K562 (cell line): ENCODE measurements at places on chromosomes 5 and 9. TPM values are rescaled to one million over a fixed set of nuclear protein-coding genes. Genes with fewer than 3 reads are reported as not detected.

DNA sequence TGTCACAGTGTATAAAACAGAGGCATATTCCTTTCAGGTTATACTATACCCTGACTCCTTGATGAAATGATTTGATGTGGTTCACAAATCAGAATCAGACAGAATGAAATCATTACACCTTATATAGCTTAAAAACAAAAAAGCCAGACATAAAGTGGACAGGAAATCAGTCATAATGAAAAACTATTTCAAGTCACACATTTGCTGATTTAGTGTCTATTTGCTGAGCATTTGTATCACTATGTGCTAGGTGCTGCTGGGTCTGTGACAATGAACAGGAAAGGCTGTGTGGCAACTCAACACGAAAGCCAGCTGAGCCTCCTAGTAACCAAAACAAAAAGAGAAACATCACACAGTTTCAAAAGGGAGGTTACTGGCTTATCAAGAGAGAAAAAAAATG lies 194.0 kb downstream of the EFNA5 start:
- DNase-seq: no peak

The TMEM252 gene
- not detected in 2 replicates for polyA plus RNA-seq

GRCh38 chr5:180637962-180638680 lies 11.3 kb downstream of the FLT4 start:
- no peak for DNase-seq

The CER1 gene
- not detected in 2 replicates for polyA plus RNA-seq

The HAPLN1 gene
- polyA plus RNA-seq: not detected in 2 replicates

DNA sequence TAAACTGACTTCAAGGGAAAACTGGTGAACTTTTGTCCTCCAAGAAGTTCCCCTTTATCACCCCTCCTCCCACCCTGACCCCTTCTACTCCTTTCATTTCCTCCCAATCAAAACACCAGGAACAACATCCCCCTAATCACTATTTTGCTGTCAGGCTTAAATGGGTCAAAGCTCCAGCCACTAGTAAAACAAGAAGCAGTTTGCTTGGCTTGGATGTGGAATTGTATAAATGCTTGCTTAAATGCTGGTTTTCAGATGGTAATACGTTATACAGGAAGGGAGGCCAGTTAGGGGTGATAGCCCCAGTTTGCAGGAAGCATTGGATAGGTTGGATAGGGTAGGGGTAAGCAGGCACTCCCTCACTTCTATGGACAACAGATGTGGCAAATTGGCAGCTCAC lies 473.6 kb downstream of the AGTPBP1 start:
- no peak for DNase-seq

The HEXB gene
- 105 and 108 TPM in 2 replicates for polyA plus RNA-seq

GRCh38 chr5:174895360-174895759 lies 171.0 kb downstream of the MSX2 start:
- no peak for DNase-seq

The IARS1 gene
- 147 and 158 TPM in 2 replicates for polyA plus RNA-seq

The KIF20A gene
- 36.8 and 39.6 TPM in 2 replicates for polyA plus RNA-seq

DNA sequence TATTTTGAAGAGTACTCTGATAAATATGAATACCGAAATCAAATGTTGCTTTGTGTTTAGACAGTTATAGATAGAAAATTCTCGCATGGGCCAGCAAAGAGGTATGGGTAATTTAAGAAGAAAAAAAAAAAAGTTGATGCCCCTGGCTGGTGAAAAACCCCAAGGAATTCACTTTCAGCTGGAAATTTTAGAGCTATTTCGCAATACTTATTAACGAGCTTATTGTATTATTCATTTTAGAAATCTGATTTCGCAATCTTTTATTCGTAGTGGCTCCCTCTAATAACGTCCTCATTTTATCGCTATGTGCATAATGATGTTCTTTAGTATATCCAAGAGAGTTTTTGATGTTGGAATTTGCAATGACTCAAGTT lies 18.5 kb upstream of the FER start:
- DNase-seq: no peak

GRCh38 chr5:134070725-134071613 lies 43.5 kb upstream of the TCF7 start:
- no peak for DNase-seq

DNA sequence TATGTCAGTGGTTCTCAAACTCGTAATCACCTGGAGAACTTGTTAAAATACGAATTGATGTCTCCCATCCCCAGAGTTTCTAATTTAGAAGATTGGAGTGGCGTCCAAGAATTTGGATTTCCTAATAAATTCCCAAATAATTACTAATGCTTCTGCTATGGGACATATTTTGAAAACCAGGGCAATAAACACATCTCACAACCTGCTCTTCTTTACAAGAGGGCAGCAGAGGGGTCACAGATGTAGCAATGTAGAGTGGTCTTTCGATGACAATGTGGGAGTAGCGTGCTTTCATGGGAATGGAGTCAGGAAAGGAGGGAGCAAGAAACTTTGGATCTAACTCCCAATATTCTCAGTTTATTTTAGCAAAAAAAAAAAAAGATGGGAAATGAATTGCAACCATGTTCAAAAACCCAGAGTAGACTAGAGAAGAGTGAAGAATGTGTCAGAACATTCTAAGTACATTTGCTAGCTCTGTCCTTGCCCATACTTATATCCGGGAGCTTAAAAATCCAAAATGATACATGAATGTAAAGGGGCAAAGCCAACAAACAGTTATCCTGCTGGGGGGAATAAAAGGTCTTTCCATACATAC lies 33.8 kb upstream of the ALDH1A1 start:
- DNase-seq: no peak

GRCh38 chr5:139488260-139488659 lies 5.7 kb upstream of the STING1 start:
- peak; percentile 7 for DNase-seq

The SYNPO gene
- polyA plus RNA-seq: 0.01 TPM in 1 of 2 replicates, not detected in the other

GRCh38 chr5:127040796-127041520 lies 10.6 kb upstream of the MARCHF3 start:
- DNase-seq: no peak

DNA sequence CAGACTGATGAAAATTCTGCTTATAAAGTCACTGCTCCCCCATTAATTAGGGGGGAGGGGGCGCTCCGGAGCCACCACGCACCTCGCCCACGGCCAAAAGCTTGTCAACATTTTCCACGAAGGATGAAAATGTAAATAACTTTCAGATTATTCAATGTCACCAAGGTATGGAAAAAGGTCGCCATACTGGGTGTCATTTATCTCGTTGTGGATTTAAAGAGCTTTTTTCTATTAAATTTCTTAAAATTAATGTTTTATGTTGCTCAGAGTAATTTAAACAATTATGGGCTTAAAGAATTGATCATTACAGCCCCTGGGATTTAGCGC lies 13.0 kb downstream of the LHX3 start:
- DNase-seq: peak; percentile 56

GRCh38 chr9:136922540-136922939 lies 22.0 kb downstream of the FBXW5 start:
- DNase-seq: no peak

DNA sequence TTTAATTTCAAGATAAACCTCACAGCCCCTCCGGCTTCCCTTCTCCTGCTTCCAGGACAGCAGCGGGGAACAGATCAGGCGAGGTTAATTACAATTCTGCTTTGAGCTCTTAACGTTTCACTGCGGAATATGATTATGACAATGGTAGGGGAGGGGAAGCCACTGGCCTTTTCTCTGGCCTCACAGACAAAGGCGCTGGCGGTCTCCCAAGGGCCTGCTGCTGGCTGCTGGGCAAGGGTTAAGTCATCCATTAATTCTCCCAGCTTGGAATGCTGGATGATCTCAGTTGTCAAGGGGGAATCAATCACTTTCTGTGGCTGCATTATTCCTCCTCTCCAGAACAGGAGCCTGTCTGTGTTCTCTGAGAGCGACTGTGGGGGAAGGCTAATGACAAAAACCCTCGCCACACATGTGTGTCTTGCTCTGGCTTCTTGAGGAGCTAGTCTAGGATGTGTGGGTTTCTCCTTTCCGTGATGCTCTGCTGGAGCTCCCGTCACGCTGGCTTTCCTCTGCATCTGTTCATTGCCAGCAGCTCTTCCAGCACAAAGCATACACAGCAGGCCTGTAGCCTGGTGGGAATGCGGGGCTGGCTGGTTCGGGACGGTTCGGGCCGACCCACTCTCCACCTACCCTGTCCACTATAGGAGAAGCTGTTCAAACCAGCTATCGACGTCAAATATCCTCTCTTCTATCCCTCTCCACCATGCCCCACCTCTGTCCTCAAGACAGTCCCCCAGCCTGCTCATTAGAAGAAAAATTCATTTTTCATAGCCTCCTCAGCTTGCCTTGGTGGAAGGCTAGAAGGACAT lies 82.8 kb downstream of the DCP2 start:
- no peak for DNase-seq

The PNPLA7 gene
- 0.78 and 0.85 TPM in 2 replicates for polyA plus RNA-seq

DNA sequence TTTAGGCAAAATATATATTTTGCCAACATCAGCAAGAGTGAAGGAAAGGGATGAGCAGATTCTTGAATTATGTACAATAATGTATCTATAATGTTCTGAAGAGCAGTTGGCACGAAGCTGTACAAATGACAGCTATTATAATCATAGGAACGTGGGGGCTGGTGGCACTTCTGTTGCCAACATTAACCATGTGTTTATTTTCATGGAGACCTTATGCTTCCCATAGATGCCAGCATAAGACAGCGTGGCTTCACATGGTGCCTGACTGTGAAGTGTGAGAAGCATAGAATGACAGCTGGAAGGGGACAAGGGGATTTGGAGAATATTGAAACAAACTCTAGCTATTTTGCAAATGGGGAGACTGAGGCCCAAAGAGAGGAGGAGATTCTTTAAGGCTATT lies 52.6 kb upstream of the ATP10B start:
- no peak for DNase-seq

- DNase-seq: no peak
These were observed 120.6 kb upstream of the GABRP start for GRCh38 chr5:170662966-170663365.
